WTC11 (cell line): ENCODE measurements at places on chromosomes 3 and 15.

DNA sequence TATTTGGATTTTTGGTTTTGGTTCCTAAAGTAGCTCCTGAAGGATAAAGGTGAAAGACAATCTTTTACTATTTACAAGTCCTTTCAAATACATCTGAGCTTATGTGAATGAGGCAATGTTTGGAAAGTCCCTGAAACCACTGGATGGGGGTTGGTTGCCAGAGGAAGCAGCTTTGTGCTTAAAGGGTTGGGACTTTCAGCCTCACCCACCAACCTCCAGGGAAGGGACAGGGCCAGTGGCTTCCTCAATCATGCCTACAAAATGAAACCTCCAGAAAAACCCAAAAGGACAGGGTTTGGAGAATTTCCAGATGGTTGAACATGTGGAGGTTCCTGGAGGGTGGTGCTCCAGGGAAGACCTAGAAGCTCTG is 20.9 kb upstream of the ABHD17C start:
- no peak for DNase-seq

GRCh38 chr15:45165536-45165935 is 22.2 kb downstream of the SHF start:
- no peak for DNase-seq

DNA sequence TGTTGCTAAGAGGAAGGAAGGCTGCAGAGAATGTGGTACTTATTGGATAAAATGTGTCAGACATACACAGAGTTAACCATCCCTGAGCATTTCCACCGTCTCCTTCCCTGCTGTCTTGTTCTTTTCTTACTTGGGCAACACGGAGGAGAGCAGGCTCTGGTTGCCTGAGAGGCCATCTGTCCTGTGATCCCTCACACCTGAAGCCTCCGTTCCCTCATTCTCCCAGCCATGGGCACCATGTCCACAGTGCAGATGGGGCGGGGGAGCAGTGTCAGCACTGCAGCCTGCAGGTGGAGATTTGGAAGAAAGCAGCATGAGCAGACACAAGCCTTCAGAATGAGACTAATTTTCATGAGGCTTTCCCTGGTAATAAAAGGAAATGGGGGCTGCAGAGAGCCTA is 133.7 kb downstream of the CHCHD6 start:
- no peak for DNase-seq

DNA sequence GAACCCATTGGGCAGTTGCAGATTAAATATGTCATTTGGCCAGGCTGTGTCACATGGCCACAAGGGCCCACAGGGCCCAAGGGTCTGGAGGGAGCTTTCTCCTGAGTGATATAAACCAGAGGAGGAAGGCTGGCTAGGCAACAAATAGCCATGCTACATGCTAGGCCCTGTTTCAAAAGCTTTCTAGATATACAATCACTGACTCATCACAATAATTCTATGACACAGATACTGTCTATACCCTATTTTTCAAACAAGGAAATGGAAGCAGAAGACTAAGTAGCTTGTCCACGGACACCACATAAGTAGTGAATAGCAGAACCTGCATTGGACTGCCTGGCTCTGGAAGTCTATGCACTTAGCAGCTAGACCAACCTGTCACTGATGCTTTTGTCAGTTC is 625.4 kb downstream of the NTRK3 start:
- no peak for DNase-seq
